ENCODE measurements at places on chromosomes 2 and 18. TPM values are rescaled to one million over a fixed set of nuclear protein-coding genes. Genes with fewer than 3 reads are reported as not detected.

GRCh38 chr2:20196657-20197161, 28.2 kb downstream of the SDC1 start:
- peaks cover 12% of the 10 kb centered on the region for H3K4me1 ChIP-seq
- no peaks in the 10 kb centered on the region for H3K27me3 ChIP-seq
- H3K27ac ChIP-seq: no peak overlapping the region
- H3K36me3 ChIP-seq: peaks cover 11% of the 10 kb centered on the region
- H3K4me3 ChIP-seq: no peak overlapping the region
- DNase-seq: no peak

The CRACDL gene
- 1.9 TPM for total RNA-seq

DNA sequence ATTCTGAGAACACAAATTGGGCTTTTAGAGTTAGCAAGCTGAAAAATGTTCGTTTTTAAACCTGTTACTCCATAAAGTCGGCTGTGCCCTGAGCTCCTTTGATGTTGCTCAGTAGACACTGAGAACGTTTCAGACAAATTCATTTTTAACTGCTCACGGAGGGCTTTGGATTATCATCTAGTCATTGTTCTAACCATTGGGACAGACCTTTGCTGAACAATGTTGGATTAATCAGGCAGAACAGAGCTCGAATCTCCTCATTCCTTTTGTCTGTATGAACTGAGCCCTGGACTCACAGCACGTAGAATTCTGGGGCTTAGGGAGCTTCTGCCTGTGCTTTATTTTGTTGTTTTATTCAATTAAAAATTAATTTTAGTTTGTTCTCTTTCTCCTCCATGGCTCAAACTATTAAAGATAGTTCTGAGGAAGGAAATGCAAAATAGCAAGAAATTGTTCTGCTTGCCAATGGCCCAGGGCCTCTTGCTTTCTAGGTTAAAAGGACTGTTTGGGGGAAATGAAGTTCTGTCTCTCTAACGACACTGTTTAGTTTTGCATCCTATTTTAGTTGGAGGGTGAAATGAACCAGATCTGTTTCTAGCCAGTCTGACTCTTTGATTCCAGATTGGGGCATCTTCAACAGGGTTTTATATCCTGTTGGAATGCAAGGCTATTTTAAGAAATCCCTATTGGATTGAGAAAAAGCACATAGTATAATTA, 114.7 kb upstream of the CXCR4 start:
- no peaks in the 10 kb centered on the region for H3K27me3 ChIP-seq
- no peaks in the 10 kb centered on the region for H3K4me1 ChIP-seq
- no peak for DNase-seq
- H3K27ac ChIP-seq: no peak overlapping the region
- H3K4me3 ChIP-seq: no peak overlapping the region

The POLE4 gene
- 20.7 TPM for total RNA-seq

DNA sequence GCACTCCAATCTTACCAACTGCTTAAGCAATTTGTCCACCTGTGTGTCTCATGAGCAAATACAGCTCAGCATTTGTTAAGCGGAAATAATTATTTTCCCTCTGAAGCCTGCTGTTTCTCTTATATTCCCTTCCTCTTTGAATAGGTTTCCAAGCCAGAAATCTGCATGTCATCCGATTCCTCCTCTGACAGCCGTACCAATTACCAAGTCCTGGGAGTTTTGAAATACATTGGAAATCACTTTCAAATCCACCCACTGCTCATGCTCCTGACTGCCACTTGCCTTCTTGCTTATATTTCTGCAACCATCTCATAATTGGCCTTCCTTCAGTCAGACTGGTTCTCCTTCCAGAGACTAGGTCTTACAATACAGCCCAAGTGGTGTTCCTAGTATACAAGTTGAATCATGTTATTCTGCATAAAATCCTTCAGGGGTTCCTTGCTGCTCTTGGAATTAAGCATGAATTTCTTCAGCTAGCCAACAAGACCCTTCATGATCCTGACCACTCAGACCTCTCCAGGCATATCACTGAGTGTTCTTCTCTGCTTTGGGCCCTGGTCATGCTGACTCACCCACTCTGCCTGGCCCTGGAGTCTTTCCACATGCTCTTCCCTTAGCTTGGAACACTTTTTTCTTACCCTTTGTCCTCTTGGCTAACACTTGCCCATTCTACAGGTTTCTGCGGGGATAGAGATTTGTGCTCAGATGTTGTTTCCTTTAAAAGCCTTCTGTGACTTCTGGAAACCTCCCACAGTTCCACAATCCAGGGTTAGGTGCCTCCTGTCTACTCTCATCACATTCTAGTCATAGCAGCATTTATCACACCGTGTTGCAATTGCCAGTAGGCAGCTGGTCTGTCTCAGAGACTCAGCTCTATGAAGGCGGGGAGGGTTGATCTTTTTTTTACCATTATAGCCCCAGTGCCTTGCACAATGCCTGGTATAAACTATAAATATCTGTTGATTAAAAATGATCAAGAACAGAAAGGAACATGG, 157.6 kb downstream of the ARL6IP6 start:
- no peaks in the 10 kb centered on the region for H3K36me3 ChIP-seq
- H3K4me3 ChIP-seq: no peak overlapping the region
- no peak overlapping the region for H3K27ac ChIP-seq
- no peak for DNase-seq
- H3K27me3 ChIP-seq: no peaks in the 10 kb centered on the region

DNA sequence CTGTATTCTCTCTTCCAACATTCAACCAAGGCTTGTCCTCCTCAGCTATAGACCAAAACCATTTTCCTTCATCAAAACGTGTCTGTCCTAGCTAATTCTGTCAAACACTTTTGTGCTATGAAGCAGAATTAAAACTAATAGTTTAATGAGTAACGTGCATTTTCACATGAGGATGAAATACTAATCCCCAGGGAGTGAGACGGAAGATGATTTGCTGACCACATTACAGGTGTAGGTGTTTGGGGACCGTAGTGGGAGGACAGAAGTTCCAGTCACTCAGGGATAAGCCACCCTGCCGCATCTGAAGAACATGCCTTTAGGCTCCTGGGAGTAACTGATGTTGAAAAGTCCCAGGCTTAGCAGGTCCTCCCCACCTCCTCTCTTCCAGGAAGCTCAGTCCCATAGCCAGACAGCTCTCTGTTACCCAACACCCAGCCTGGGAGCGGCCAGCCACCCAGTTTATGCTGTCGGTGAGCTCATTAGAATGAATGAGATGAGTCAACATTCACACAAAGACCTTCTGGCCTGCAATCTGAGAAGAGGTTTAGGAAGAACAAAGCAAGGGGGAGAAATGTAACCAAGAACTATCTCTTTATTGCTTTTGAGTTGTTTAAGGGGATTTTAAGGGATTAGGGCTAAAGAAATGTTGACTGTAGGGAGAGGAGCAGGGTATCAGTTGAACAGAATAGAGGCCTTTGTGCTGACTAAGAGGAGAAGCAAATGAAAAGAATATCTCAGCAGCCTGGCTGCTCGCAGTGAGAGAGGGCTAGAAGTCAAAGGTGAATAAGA, 122.5 kb downstream of the FOXI3 start:
- no peak for DNase-seq
- no peak overlapping the region for H3K4me3 ChIP-seq
- no peaks in the 10 kb centered on the region for H3K36me3 ChIP-seq
- H3K27me3 ChIP-seq: no peaks in the 10 kb centered on the region

DNA sequence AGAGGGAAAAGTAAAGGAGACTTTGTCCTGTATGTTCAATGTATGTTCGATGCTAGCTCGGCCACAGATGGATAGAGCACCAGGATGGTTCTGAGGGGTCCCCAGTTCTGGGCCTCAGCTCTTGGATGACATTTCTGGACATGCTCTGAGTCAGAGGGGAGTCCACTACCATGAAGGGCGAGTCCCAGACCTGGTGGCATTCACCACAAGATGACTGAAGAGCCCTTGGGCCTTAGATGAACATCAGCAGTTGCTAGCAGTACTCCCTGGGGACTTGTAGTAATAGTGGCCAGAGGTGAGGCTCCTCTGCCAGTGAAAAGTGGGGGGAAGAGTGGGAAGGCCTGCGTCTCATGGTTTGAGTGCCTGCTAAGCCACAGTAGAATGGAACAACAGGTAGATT, 109.5 kb downstream of the GRB14 start:
- no peak for DNase-seq
- H3K27me3 ChIP-seq: no peaks in the 10 kb centered on the region
- no peak overlapping the region for H3K4me3 ChIP-seq
- no peaks in the 10 kb centered on the region for H3K36me3 ChIP-seq

DNA sequence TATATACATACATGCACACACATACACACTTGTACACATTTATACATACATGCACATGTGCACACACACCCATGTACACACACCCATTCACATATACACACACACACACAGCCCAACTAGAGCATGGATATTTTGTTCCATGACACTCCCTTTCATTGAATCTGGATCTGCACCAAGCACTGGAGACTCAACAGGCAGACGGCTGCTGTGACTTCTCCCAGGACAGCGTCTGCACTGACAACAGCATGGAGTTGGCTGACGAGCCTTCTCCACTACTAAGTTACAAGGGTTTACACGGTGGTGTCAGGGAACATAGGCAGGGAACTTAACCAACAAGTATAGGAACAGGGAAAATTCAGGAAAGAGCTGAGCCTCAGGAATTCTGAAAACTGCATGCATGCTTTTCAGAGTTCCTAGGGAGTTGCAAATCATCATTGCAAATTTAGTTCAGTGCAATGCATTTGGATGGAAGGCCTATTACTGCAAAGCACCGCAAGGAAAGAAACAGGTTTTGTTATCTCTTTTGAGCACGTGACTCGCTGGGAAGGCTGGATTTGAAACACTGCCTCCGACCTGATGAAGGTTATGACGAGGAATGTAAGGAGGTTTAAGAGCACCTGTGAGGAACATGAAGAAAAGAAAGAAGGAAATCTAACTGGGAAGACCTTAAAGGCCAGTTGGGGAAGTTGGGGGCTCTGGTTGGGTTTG, 35.9 kb downstream of the TMEM18 start:
- DNase-seq: no peak
- H3K4me3 ChIP-seq: no peak overlapping the region
- H3K36me3 ChIP-seq: peaks cover 2% of the 10 kb centered on the region
- peaks cover 7% of the 10 kb centered on the region for H3K4me1 ChIP-seq

The C2orf80 gene
- total RNA-seq: 6.4 TPM

GRCh38 chr2:39665811-39666490, at the start of gene TMEM178A:
Gene TMEM178A, plus strand, starts transcription at chr2:39665917. Its CDS starts 58 bp downstream, at chr2:39665975.
- peak within 1 kb of the TSS; percentile 49 for H3K4me3 ChIP-seq
- no peak for DNase-seq
- no peaks in the 10 kb centered on the region for H3K36me3 ChIP-seq

DNA sequence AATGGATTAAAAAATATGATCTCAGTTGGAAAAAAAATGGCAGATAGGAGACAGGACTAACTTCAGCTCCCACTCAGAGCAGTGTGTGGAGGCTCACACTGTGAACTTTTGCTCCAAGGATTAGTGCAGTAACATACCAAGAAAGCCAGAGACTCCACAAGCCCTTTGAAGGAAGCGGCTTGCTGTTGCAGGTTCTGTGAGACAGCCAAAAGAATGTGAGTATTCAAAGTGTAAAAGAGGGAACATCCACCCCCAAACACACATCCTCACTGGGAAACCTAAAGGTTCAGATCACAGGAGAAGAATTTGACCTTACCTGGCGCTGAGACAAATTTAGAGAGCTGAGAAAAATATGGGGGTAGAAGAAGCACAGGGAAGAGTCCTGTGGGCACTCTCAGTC, 77.5 kb downstream of the FAM171B start:
- no peaks in the 10 kb centered on the region for H3K4me1 ChIP-seq
- H3K27ac ChIP-seq: no peak overlapping the region
- H3K36me3 ChIP-seq: no peaks in the 10 kb centered on the region
- no peak overlapping the region for H3K4me3 ChIP-seq
- no peaks in the 10 kb centered on the region for H3K27me3 ChIP-seq
- no peak for DNase-seq

GRCh38 chr2:58098254-58099095, 51.9 kb downstream of the VRK2 start:
- no peaks in the 10 kb centered on the region for H3K27me3 ChIP-seq
- no peak overlapping the region for H3K4me3 ChIP-seq
- H3K27ac ChIP-seq: no peak overlapping the region
- H3K36me3 ChIP-seq: no peaks in the 10 kb centered on the region
- DNase-seq: no peak
- no peaks in the 10 kb centered on the region for H3K4me1 ChIP-seq

- no peak for DNase-seq
- H3K27me3 ChIP-seq: no peaks in the 10 kb centered on the region
- H3K4me1 ChIP-seq: no peaks in the 10 kb centered on the region
- H3K4me3 ChIP-seq: no peak overlapping the region
- H3K27ac ChIP-seq: no peak overlapping the region
- peaks cover 2% of the 10 kb centered on the region for H3K36me3 ChIP-seq
Observed at GRCh38 chr18:2987876-2988790, 24.8 kb downstream of the LPIN2 start.

DNA sequence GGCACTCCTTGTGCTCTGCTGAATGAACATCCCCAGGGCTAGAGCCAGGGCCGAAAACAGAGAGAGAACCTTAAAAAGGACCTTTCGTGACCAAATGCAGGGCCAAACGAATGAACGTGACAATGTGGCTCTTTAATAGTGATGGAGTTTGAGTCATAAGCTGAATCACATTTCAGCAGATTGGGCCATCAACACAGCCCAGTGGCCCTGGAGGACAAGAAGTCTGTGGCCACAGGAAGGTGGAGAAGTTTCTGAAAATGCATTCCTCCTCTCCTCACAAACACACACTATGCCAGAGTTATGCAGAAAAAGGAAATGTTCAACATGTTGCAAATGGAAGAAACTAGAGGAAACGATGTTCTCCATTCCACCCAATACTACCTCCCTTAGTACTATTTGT, 415.8 kb downstream of the HRH4 start:
- H3K4me1 ChIP-seq: peaks cover 4% of the 10 kb centered on the region
- H3K4me3 ChIP-seq: no peak overlapping the region
- no peak overlapping the region for H3K27ac ChIP-seq
- DNase-seq: no peak
- H3K27me3 ChIP-seq: no peaks in the 10 kb centered on the region
